ENCODE measurements at places on chromosomes 16 and 17.
A peak's percentile ranks its signal among the peaks of the same experiment; 100 is the strongest.

GRCh38 chr16:63983401-63983800, 1138.5 kb downstream of the CDH11 start:
- no peak for DNase-seq

DNA sequence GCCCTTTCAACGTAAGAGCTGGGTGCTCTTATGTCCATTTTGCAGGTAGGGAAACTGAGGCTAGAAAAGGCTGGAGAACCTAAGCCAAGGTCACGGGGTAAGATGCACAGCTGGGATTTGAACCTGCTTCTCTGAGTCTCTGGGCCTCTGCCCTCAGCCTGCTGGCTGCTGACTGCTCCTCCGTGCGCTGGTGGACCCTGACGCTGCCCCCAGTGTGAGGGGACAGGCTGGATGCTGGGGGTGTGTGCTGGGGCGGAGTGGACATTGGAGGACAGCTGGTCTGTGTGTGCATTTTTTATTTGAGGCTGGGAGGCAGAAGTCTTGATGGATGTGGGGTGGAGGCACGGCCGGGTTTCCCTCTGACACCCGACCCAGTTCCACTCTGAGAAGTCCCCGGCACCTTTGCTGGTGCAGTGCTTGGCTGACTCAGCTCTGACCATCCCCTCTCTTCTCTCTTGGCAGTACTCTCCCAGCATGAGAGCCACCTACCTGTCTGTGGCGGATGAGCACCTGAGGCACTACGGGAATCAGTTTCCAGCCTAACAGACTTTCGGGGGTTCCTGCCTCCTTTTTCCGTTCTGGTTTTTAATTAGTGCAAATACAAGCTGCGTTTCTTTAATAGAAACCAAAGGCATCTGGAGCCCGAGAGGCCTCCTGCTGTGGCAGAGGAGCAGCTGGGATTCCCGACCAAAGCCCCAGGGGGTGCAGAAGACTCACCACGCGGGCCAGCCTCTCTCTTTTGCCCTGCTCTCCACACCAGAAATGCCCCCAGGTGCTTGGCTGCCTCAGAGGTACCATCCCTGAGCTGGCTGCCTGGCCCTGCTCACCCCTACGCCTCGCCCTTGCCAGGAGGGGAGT, 14.1 kb upstream of the DNAI2 start:
- DNase-seq = no peak

GRCh38 chr17:6592173-6592572, 35.8 kb upstream of the PITPNM3 start:
- no peak for DNase-seq

- no peak for DNase-seq
These were observed 319.5 kb upstream of the SOX9 start for GRCh38 chr17:71801301-71801700.

DNA sequence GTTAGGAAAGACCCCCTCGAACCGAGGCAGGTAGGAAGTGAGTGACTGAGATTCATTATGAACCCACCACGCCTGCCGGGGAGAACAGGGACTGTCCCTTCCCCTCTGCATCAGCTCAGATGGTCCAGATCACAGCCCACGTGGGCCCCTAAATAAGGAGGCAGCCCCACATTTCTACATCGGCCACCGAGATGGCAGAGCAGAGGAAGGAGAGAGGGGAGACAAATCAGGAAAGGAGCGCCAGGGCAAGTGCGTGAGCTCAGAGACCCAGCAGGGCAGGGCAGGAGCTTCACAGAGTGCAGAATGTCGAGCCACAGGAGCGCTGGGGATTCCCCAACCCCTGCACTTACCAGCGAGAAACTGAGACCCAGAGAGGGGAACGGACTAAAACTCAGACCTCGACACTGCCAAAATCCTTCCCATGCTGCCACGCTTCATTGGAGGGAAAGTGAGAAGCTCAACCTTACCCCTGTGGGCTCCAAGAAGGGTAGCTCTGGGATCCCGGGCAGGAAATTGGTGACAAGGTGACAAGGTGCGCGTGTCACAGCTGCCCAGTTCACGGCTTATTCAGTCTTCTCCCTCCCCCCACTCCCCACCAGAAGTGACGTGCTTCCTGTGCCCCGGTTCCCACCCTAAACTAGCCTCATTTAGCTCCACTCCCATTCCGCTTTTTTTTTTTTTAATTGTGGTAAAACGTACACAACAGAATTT, at the start of gene ICAM2:
TSS of gene ICAM2 (minus strand) at position 578 of the 711 bp plus-strand sequence. CDS start 13,942 bp downstream, outside the sequence.
- DNase-seq = no peak

DNA sequence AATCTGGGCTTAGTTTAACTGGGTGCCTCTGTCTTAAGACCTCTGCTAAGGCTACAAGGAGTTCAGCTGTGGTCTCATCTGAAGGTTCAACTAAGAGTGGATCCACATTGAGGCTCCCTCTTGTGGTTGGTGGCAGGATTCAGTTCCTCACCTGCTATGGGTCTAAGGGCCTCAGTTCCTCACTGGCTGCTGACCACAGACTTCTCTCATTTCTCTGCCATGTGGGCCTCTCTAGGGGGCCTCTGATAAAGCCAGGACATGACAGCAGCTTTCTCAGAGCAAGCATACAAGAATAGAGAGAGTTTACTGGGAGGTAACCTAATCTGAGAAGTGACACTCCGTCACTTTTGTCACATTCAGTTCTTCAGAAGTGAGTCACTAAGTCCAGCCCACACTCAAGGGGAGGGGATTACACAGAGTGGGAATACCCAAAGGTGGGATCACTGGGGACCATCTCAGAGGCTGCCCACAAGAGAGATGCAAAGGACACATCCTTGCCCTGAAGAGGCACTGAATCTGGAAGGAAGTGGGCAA, 19.2 kb upstream of the ABAT start:
- peak; percentile 40 for DNase-seq

DNA sequence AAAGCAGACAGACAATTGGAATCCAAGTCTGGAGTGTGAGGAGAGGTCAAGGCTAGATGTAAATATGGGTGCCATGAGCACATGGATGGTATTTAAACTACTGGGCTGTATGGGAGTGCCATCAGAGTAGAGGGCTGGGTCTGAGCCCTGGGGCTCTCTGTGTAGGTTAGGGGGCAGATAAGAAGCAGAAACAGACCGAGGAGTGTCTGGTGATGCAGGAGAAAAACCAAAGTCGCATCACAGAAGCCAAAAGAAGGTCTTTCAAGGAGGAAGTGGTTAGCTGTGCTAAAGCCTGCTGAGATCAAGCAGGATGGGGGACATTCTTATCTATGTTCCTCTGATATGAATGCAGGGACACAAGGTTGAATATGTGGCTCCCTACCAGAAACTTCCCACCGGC, 1.9 kb downstream of the TSEN54 start:
- DNase-seq = no peak

DNA sequence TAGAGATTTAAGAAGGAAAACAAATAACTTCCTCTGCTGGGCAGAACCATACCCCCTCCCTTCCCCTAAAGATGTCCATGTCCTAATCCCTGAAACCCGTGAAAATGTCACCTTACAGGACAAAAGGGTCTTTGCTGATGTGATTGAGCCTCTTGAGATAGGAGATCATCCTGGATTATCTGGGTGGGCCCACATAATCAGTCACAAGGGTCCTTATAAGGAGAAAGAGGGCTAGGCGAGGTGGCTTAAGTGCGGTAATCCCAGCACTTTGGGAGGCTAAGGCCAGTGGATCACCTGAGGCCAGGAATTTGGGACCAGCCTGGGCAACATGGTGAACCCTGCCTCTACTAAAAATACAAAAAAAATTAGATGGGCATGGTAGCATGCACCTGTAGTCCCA, 12.0 kb upstream of the SLC39A11 start:
- DNase-seq = no peak

- DNase-seq = no peak
These were observed 409.7 kb upstream of the CDH8 start for GRCh38 chr16:62445909-62446308.

DNA sequence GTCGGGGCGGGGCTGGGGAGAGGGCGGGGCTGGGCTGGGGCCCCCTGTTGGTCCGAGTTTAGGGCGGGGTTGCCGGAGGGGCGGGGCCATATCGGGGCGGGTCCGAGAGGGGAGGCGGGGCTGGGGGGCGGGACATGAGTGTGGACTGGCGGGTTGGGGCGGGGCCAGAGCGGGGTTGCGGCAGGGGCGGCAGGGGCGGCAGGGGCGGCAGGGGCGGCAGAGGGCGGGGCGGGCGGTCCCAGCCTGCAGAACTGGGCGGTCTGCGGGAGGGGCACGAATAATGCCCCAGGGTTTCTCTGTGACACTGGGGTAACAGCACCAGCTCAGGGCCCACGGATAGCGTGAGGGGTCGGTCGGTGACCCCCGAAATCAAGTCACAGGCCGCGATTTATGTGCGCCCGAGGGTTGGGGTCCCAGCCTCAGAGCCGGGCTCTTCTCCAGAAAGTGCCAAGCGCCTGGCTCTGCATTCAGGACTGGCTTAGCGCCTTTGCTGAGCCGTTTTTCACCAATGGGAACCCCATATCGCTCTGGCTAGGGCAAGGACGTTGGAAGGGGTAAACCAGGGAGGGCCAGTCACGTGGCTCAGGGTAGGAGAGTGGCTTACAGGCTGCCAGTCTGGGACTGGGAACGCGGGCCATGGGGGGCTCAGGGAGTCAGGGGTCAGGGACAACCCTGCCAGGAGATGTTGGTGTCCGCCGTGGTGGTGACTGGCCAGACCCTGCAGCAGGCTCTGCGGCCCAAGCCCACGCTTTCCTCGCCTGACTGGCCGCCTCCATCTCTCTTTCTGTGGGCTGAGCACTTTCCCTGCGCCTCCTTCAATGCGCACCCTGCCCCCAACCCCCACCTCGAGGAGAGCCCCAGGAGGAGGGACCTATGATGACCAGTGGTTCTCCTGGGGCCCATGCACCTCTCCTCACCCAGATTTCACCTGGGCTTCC, 1.2 kb upstream of the METTL26 start:
- DNase-seq = peak; percentile 78

DNA sequence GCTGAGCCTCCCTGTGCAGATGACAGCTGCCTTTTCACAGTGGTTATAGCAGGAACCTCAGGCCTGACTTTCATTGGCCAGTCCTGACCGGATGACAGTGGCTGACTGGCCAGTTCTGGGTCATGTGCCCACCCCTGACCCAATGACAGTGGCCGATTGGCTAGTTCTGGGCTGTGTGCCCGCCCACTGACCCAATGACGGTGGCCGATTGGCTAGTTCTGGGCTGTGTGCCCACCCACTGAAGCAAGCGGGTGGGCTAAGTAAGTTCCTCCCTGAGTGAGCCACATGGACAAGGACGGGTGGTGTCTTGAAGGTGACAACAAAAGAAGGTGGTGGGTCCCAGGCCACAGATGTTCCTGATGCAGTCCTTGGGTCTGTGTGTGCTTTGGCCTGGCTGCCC, 9.5 kb downstream of the DEF8 start:
- peak; percentile 97 for DNase-seq

DNA sequence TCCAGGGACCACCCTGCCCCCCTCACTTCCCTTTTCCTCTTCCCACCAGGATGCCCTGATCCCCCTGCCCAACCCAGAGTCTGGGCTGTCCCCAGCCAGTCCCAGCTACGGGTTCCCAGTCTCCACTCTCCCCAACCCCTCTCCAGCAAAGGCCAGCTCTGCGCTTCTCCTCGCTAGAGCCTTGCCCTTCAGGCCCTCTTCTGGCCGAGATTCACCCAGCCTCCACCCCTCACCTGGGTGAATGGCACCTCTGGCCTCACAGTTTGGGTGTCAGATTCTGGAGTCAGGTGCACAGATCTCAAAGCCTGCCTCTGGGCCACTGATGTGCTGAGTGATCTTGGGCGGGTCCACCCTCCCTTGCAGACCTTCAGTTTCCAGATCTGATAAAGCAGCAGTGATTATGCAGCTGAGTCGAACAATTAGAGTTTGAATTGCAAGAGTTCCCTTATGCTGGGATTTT, 185.6 kb upstream of the TNRC6C start:
- peak; percentile 25 for DNase-seq
